8988T (cell line): ENCODE measurements at places on chromosomes 12 and 14.

DNA sequence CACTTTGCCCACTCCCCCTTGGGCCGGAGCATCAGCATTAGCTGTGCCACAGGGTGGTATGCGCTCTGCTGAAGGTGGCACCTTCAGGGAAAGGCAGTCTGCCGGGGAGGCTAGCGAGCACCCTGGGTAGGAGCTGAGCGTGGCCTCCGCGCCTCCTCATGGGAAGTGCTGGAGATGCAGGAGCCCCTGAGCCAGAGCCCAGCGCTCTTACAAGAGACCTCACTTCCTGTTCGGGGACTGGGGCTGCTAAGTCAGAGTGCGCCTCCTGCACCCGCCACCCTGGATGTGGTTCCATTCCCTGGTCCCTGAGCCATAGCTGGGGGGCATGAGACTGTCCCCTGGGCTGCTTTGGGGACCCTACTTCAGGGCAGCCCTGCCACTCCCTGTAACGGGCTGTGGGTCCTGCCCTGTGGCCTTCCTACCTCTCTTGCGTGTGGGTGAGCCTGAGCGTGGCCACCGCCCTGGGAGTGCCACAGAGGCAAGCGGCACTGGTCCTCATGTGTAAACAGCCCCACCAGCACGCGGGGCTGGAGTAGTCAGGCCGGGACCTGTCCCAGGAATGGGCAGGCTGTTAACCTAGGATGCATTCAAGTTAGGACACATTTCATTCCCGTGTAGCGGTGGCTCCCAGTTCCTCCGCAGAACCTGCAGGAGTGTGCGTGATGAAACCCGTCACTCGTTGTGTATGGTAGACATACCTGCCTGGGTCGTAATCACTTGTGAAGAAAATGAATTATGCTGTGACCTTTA lies 19.4 kb downstream of the COA8 start:
- DNase-seq: no peak

DNA sequence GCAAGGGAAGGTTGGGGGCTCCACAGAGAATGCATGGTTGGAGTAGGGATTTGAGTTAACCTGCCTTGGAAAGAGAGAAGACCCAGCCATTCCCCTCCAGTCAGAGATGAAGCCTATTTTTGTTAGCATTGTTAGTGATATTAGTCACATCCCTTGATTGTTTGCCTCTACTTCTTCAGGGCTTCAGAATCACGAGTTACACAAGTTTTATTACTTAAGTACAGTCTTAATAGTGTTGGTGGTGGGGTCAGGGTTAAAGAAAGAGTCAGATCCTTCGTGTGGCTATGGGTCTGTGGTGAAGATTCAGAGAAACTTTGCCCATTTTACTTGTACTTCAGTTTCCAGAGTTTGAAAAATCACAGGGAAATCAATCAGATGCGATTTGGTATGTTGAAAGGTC lies 363.1 kb downstream of the LRIG3 start:
- no peak for DNase-seq

GRCh38 chr14:81429028-81429427 lies 28.9 kb upstream of the STON2 start:
- DNase-seq: no peak

GRCh38 chr12:77689510-77690086 lies 141.1 kb upstream of the NAV3 start:
- no peak for DNase-seq

DNA sequence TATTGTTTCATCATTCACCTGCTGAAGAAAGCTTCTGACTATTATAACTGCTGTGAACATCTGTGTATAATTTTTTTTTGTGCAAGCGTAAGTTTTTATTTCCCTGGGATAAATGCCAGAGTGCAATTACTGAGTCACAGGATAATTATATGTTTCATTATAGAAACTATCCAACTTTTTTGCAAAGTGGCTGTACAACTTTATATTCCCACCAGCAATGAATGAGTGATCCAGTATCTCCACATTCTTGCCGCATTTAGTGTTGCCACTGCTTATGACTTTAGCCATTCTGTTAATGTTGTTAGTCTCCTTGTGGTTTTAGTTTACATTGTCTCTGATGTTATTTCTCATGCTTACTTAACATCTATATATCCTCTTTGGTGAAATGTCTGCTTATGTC lies 88.1 kb upstream of the CCDC175 start:
- no peak for DNase-seq

GRCh38 chr12:62375603-62376002 lies 91.0 kb upstream of the MON2 start:
- DNase-seq: no peak

GRCh38 chr12:46455648-46456352 lies 83.2 kb upstream of the SLC38A2 start:
- DNase-seq: no peak

GRCh38 chr14:36408388-36408787 lies 88.0 kb upstream of the MBIP start:
- no peak for DNase-seq

GRCh38 chr12:110280392-110280778 lies 662 bp upstream of the ATP2A2 start:
- peak; percentile 61 for DNase-seq

DNA sequence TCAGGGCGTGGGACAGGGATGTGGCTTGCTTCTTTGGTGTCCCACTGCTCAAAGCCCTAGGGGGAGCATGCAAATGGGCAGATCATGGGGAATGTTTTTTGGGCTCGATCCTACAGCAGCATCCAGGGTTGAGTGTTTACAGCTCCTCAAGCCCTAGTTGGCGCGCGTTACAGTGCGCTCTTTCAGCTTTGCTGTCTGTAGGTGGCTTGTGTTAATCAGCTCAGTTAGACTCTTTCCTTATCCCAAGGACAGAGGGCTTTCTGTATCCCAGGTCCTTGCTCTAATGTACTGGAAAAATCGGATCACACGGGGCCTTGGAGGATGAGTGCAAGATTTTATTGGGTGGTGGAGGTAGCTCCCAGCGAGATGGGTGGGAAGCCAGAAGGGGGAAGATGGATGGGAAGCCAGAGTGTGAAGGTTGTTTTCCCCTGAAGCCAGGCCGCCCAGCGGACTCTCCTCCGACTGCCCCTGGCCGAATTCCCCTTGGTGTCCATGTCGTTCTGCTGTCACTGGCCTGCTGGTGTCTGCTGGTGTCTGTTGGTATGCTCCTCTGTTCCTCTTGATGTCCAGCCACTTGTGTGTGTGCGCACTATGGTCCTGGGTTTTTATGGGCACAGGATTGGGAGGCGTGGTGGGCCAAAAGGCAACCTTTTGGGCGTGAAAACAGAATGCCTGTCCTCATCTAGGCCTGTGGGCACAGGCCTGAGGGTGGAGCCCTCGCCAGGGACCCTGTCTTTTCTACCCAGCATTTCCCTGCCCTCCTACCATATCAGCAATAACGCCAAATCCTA lies 10.7 kb upstream of the TXNRD1 start:
- DNase-seq: no peak

DNA sequence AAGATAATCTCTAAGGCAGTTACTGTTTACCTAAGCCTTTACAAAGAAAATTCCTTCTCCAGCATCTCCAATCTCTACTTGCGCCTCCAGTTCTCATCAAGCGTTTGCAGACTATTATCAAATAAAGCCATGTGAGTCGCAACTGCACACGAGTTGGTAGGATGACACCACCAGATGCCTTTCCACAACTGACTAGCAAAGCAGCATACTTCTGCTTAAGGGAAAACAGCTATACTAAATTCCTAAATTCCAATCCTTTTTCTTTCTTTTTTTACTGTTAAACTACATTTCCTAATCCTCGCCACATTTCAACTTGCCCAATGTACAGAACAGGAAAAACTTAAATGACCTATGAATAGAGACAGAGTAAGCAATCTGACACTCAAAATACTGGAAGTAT lies 166.7 kb downstream of the ITPR2 start:
- DNase-seq: no peak

DNA sequence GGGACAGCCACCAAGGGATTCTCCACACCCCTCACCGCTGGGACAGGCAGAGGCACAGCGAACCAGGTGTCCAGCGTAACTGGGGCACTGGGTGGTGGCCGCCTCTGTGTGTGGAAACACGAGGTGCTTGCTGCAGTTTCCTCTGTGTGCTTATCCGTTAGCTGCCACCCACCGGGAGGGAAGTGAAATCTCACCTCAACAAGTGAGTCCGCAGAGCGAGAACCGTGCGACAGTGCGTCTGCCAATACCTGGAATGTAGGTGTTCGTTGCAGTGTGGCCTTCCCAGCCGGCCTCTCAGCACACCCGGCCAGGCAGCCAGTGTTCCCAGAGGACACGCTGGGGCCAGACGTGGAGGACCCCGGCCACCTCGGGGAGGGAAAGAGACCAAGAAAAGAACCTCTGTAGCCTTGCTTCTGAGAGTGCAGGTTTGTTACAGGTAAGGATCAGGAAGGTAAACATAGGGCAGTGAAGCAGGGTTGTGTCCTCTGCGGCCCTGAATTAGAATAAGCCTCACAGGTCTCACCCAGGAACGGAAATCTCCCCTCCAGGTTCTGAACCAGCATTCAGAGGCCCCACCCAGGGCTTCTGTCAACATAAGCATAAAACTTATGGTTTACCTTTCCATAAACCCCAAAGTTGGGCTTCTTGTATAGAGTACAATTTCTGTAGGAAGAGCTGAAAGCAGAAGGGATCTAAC lies 1.5 kb downstream of the BCL2L14 start:
- no peak for DNase-seq

DNA sequence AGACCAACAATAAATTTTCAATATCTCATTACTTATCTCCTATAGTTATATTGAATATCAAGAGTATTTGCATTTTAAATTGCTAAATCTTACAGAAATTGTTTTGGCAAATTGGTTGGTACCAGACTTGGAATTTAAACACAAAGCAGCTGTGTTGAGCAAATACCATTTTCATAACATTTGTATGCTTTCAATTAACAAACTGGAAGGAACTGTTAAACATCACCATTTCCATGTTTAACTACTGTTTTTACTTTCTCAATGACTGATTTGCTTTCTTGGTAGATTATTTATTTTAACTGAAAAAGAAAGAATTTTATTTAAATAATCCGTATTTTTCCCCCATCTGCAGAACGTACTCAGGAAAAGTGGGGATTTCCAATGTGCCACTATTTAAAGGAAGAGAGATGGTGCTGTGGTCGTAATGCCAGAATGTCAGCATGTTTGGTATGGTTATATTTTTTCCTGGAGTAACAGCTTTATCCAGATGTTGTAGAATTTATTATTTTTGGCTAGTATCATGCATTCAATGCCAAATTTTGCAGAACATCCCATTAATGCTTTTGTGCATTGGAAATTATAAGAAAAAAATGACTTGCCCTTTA lies 72.3 kb downstream of the METTL25 start:
- no peak for DNase-seq

DNA sequence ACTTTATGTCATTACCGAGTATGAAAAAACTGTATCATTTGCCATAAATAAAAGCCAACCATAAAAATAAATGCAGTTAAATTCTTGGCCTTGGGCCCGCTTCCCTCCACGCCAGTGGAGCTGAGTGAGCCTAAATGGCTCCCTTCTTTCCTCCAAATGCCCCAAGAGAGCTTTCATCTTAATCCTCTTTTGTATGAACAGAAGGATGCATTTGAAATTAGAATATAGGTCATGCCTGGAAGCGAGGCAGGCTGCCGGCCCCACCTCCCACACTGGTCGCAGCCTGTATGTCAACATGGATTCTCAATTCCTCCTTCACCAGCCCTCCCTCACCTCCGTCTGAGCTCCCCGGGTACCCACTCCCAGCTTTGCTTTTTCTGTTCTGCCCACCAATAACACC lies 245.7 kb downstream of the SLC15A4 start:
- no peak for DNase-seq

DNA sequence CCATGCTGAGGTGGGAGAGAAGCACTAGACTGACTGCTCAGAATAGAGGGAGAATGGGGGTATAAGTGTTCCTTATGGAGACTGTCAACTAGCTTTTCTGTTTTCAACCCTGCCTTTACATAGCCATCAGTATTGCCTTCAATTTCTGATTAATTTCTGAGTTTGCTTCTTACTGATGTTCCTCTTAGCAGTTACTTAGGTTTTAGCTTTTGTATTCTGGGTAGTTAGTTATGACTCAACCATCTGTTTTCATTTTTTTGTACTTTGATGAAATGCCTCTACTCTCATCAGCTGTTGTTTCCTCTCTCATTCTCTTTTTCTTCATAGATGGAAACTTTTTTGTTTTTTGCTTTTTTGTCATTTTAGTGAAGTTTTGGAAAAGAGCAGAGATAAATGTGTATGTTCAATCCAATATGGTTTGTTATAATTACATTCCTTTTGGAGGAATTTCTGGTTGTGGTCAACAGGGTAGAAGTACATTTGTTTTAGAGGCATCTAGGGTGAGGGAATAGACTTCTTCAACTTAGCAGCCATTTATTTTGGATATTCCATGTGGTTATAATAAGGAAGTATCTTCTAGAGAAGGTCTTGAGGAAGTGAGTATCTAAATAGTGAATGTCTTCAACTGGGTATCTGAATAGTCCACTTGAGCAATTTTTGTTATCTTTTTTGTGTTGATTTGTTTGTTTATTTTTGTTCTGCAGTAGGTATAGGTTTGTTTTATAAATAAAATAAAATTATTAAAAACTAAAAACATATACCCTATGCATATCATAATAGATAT lies 29.6 kb downstream of the PMCH start:
- no peak for DNase-seq

GRCh38 chr12:122651520-122652224 lies 51.5 kb downstream of the HCAR2 start:
- DNase-seq: no peak

DNA sequence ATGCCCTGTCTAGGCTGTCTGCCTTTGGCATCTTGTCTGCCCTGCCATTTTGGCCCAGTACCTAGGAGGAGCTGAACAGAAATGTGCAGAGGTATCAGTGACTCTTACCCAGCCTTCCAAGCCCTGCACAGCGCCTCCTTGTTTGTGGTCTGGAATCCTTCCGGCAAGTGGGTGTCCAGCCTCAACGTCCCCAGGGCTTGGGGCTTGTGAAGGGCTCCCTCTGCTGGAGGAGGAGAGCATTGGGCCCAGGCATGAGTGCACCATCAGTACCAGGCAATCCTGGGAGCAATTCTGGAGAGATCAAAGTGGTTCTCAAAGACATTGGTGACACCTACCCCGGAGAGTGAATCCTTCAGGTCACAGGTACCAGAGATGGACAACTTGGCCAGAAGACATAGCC lies 2.4 kb upstream of the TCL1B start:
- peak; percentile 68 for DNase-seq

DNA sequence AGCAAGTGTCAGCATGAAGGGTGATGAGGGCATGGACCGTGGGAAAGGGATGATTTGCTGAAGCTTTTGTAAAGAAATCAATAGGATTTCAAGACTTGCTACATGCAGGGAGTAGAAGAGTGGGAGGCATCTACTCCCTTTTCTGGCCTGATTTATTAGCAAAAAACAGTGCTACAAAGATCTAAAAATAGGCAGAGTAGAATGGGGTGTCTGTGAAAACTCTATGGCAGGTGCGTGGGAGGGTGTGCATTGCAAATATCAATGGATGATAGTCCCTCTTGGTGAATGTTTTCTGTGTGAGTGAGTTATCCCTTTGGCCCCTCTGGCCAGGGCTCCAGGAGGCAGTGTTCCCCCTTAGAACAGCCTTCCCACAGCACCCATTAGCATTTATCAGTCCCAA lies 139.0 kb downstream of the SMOC1 start:
- no peak for DNase-seq

GRCh38 chr12:67795236-67795635 lies 146.7 kb downstream of the DYRK2 start:
- no peak for DNase-seq

GRCh38 chr12:63206909-63207308 lies 55.9 kb upstream of the AVPR1A start:
- no peak for DNase-seq
